ENCODE measurements at places on chromosomes 7 and 10.

- no peak for DNase-seq
Observed at GRCh38 chr10:34907743-34908430, 92.8 kb upstream of the PARD3 start.

DNA sequence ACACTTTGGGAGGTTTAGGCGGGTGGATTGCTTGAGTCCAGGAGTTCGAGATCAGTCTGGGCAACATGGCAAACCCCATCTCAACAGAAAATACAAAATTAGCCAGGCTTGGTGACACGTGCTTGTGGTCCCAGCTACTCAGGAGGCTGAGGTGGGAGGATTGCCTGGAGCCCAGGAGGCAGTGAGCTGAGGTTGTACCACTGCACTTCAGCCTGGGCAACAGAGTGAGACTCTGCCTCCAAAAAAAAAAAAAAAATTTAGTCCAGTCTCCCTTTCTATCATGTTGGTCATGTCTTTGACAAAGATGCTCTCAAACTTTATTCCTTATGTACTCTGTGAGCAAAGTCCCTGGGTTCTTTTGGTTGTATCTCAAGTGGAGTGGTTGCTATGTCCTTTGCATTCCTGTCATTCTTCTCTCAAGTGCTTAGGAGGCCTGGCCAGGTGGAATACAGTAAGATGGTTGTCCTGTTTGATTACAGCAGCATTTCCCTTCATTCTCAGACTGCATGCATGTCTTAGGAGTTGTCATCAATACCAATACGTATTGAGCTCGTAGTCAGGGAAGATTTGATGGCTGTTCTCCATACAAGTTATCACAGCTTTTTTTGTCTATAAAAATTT is 85.7 kb downstream of the MMRN2 start:
- DNase-seq, result no peak

DNA sequence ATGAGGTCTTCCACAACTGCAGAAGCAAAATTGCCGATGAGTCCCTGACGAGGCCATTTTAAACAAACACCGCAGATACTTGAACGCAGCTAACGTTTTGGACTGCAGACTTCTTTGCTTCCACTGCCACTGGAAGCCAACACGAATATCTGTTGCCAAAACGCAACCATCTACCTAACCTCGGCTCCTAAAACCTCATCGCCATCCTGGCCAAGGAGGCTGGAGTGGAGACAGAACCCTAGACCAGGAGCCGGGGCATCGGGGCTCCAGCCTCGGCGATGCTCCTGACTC is 493 bp downstream of the WDR91 start:
- DNase-seq, result no peak

DNA sequence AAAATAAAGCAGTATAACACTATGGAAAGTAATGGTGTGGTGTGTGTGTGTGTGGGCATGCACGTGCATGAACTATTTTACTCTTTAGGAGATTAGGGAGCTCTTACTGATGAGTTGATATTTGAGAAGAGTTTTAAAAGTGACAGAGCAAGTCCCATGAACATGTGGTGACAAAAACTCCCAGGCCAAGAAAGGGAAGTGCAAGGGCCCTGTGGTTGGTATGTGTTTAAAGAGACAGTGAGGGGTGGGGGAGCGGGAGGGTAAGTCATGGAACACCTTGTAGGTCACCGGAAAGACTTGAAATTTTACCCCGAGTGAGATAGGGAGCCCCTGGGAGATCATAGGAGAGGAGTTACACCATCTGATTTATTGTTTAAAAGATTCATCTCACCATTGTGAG is 63.3 kb downstream of the AKR1B1 start:
- DNase-seq, result no peak

DNA sequence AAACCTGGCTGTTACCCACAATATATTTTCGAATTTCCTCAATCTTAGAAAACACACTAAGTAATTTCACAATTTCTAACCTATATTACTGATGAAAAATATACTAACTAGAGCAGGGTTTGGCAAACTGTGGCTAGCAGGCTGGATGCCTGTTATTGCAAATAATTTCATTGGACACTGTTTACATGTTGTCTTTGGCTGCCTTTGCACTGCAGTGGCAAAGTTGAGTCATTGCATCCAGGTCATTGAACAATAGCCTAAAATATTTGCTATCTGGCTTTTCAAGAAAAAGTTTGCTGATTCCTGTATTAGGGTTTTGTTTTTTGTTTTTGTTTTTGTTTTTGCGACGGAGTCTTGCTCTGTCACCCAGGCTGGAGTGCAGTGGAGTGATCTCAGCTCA is 47.2 kb downstream of the KIF11 start:
- peak; percentile 10 for DNase-seq

DNA sequence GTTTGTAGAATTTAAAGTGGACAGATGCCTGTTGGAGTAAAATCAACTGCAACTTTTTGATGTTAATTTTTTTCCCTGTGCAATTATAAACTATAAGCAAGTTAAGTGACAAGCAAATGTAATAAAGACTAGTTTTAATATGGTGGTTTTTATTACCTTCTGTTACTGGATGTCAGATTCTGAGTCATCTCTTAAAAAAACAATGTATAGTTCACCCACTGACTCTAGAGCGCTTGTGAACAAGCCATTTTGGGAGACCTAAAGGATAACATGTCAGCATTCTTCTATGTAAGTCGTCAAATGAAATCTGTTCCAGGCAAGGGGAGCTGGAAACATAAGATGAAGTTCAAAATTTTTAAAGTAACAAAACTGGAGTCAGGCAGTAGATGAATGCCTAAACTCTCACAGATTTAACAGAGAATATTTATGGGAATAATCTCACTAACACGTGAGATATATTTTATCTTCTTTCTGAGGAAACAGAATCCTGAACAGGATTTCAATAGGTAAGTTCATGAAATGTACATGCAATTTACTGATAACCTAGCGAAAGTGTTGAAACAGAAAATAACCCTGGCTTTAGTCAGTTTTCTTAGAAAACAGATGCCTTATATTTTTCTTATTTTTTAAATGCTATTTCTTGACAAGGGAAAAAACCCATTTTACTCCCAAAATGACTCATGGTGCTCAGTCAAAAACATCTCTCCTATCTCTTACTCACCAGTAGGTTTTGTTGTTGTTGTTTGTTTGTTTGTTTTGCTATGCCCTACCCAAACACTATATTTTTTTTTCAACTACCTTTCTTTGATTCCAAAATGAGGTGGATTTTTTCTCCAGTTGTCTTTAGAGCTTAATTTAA is 91.7 kb downstream of the SLC39A12 start:
- DNase-seq, result no peak

- DNase-seq, result no peak
Observed at GRCh38 chr7:115417662-115418061, 495.8 kb downstream of the MDFIC start.

GRCh38 chr10:90462749-90463470 is 394.9 kb downstream of the HTR7 start:
- DNase-seq, result no peak

DNA sequence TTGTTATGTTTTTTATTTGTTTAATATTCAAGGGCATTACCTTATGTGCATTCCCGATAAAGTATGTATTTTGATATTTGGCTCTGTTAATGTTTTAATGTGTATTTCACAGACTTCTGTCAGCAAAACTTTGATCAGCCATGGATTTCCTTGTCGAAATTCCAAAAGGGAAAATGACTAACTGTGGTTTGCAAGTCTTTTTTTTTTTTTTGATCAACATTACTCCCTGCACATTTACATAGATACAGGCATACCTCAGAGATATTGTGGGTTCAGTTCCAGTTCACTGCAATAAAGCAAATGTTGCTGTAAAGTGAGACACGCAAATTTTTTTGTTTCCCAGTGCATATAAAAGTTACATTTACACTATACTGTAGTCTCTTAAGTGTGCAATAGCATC is 351.9 kb downstream of the CXCL12 start:
- DNase-seq, result no peak

GRCh38 chr10:30073767-30074060 is 14.3 kb upstream of the JCAD start:
- DNase-seq, result no peak

DNA sequence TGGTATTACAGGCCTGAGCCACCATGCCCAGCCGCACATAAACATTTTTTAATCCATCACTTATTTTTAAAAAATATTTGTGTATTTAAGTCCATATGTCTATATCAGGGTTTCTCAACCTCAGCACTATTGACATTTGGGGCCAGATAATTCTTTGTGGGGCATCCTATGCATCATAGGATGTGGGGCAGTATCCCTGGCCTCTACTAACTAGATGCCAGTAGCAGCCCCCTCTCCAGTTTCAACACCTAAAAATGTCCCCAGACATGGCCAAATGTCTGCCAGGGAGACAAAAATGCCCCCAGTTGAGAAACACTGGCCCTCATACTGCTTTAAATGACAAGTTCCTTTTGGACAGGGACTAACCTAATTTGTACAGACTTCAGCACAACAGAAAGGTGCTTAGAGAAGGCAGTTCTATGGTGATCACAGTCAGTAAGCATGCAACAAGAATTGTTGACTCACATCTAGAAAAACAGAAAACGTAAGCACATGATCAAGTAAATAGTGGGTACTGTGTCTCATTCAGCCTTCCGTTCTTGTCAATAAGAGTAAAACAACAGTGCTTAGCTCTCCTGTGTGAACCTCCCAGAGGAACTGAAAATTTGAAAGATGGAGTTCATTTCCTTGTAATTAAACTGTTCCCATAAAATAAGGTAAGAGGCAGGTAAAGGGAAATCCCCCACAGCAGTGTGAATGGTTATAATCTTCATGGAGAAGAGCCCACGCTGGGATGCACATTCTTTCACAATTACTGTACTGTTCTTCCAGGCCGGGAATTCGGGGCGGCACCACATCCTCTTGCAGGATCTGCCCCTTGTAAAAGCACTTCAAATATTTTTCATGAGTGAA is 17.3 kb upstream of the ADRB1 start:
- DNase-seq, result no peak

DNA sequence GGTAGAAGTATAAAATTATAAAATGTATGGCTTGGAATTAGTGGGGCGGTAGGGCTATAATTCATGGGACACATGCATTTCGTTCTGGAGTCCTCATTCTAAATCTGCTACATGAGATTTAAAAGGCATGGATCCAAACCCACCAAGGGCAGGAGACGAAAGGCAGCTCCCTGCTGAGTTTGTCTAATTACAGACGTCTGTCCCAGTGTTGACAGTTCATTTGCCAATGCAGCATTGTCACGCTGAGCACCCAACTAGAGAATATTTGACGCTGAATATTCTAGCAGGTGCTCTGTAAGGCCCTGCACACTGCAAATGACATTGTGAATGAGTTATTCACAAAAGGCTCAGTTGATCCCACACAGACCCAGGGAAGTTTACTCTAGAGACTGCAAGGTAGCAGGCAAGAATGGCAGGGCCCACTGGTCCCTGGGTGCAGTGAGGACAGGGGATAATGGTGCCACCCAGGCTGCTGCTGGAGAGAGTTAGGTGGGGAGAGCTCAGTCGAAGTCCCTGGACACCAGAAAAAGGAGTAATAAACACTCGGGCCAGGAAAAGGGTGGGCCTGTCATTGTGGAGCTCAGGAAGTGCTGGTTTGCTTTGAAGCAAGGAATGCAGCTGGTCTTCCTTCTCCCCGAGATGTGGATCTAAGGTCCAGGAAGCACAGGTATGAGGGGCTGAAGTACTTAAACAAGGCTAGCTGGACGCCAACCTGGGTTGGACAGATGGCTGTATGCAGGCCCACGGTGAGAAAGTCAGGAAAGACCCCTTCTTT is 75.0 kb upstream of the JCAD start:
- no peak for DNase-seq

GRCh38 chr10:97888641-97889262 is 39.1 kb downstream of the GOLGA7B start:
- peak; percentile 12 for DNase-seq

DNA sequence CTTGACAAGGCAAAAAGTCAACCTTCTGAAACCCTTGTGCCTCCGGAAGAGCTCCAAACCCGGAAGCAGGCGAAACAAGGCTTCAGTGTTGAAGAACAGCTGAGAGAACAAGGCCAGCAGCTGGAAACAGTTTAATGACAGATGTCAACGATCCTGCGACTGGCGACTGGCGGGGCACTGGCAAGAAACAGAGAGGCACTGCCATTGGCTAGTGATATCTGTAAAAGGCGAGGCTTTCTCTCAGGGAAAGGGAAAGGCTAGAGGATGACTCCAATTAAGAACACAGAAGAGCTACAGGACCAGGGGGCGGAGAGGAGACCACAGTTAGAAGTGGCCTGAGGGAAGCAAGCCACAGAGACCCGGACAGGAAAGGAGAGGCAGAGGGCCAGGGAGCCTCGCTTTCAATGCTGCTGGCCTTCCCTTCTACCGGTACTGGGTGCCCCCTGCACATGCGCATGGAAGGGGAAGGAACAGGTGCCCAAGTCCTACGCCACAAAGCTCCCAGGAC is 19.4 kb downstream of the ITGB1 start:
- DNase-seq, result no peak

GRCh38 chr10:103224133-103224532 is 21.6 kb upstream of the RPEL1 start:
- no peak for DNase-seq
